ENCODE measurements at places on chromosomes 2 and 18. TPM values are rescaled to one million over a fixed set of nuclear protein-coding genes. Genes with fewer than 3 reads are reported as not detected.

GRCh38 chr2:168090366-168091135 lies 156.8 kb downstream of the STK39 start:
- DNase-seq: no peak

CHRNG gene
- total RNA-seq: not detected

DNA sequence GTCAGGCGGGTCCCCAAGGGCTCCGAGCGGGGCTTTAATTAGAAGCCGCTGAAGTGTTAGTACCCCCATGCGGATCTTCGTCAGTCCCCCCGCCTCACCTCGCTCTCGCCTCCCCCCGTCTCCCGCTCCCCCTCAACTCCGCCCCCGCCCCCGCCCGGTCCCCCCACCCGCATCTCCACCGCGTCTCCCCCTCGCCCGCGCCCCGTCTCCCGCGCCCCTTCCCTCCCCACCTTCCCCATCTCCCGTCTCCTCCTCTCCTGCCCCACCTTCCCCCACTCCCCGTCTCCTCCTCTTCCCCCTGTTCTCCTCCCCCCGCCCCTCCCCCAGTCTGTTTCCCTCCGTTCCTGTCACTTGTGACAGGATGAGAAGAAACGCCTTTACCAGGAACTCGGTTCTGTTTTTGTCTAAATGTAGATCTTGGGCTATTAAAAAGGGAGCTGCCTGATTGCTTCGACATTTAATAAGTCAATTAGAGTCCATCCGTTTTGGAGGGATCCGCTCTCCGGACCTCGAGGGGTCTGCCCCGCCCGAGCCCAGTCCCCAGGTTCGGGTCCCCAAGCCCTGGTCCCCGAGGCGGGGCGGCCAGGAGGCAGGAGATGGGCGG lies 969 bp upstream of the ALKAL2 start:
- DNase-seq: no peak

CNTNAP5 gene
- total RNA-seq: not detected

- DNase-seq: peak; percentile 50
Measured at GRCh38 chr2:121648206-121649148, 785 bp downstream of the CLASP1 start.

- peak; percentile 85 for DNase-seq
Measured at GRCh38 chr18:79378536-79379250, 17.0 kb upstream of the NFATC1 start.

DNA sequence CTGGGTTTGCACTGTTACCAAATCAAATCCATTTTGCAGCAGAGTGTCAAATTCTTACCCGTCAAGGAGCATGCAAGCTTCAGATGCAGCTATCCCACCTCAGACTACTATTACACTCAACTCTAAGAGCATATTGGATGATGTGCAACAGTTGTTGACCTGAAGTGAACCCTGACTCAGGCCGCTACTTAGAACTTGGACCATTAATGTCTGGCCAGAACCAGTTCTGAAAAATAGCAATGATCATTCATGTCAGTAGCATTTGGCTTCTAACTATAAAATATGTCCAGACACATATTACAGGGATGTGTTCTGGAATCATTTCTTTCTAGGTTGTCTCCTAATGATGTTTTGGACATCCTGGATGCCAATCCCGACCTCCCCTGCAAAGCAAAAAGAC lies 135.5 kb upstream of the PKDCC start:
- DNase-seq: no peak

GRCh38 chr2:148903979-148904378 lies 29.0 kb downstream of the KIF5C start:
- no peak for DNase-seq

PJVK gene
- total RNA-seq: 0.20 TPM

DNA sequence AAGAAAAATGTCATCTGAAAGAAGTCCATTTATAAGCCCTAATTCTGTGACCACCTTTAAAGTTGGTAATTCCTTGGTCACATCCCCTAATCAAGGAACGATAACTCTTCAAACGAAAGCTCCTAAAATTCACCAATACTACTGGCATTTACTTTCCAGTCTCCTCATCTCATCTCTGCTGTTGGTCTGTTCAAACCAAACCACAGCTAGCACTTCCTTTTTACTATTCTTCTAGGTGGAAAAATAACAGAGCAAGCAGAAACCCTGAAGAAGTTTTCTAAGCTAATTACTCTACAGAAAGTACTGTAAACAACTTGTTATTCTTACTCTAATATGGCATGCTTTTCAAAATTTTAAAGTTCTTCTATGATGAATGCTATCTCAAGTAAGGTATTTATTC lies 21.6 kb downstream of the TIA1 start:
- DNase-seq: no peak

DNA sequence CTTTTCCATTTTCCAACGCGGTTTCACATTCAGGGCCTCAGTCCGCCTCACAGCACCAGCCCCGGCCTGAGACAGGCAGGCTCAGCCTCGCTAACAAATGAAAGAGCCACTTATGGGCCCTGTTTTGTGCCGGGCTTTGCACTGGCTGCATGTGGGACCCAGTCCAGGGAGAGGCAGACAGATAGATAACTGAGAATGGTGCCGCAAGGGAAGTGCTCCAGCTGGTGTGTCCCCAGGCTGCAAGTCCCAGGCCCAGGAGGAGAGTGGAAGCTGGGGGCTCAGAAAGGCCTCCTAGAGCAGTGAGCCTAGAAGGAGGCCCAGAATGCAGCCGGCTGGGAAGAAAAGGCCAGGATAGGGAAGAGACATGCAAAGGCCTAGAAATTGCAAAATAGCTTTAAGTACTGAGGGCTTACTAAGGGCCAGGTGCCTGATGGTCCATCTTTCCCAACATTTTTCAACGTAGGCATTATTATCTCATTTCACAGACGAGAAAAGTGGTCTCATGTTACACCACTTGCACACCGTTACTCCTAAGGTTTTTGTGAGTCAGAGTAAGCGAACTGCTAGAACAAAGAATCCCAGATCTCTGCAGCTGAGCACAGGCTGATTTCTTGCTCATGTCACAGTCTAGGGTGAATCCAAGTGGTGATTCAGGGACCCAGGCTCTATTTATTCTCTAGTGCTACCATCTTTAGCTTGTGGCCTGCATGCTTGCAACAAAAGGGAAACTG lies 26.0 kb downstream of the ADRA2B start:
- DNase-seq: no peak

LYPD1 gene
- 1.1 TPM for total RNA-seq

DNA sequence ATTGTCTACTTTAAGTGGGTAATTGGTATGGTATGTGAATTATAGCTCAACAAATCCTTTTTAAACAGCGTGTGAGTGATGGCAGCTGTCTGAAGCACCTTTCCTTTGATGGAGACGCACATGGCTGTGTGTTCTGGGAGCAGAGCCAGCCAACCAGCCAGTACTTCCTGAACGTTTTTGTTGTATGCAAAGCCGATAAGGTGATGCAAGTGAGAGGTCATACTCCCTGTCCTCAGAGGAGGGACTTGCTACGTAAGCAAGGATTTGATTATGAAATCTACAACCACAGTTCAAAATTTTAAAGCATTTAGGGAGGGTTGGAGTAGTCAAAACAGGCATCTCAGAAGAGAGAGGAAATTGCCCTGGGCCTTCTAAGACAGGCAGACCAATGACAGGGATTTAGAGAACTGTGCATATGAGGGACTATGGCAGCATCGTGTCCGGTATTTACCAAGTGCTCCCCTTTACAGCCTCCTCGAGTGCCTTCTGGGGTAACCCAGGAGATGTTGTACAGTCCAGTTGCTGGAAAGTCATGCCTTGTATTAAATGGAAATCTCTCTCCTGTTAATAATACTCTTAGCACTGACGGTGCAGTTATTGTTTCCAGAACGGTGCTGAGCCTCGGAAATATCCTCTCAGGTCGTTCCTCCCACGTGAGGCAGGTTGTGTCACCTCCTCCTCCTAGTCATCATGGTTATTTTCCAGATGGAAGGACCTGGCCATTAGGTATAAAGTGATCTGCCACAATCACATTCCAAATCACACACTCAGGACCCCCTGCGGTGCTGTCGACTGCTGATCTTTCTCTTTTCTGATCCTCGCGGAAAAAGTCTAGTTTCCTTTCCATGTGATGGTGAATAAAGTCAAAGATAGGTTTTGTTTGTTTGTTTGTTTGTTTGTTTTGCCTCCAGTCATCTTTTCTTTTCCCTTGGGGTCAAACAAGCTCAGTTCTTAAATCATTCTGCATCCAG lies 28.4 kb downstream of the ARHGEF4 start:
- DNase-seq: peak; percentile 55

REG1A gene
- total RNA-seq: not detected

DNA sequence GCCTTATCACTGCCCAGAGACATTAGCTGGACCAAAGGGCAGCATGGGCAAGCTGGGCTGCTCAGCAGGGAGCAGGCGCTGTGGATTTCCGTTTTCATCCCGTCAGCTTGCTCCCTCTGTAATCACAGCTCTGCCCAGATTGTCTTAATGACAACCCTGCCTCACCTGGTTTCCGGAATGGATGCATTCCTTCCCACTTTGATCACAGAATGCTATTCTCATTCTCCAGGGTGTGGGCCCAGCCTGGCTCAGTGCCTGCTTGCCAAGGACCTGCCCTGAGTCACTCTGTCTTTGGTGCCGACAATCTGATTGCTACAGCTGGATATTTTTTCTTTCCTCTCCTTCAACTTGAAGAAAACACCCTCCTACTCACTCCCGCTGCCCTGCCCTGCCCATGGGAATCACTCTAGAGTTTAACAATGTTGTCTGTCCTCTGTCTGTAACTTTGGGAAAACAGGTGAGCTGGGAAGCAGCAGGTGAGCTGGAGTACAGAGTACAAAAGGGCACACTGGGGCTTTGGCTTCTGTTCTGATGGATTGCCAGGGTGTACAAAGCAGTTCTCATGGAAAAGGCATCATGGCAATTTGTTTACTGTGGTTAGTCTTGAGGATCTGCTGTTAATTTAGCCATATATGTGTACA lies 27.2 kb upstream of the FAM136A start:
- no peak for DNase-seq

- DNase-seq: no peak
Measured at GRCh38 chr2:14552286-14552685, 80.2 kb upstream of the LRATD1 start.

SPATA3 gene
- not detected for total RNA-seq

ALPP gene
- total RNA-seq: not detected

DNA sequence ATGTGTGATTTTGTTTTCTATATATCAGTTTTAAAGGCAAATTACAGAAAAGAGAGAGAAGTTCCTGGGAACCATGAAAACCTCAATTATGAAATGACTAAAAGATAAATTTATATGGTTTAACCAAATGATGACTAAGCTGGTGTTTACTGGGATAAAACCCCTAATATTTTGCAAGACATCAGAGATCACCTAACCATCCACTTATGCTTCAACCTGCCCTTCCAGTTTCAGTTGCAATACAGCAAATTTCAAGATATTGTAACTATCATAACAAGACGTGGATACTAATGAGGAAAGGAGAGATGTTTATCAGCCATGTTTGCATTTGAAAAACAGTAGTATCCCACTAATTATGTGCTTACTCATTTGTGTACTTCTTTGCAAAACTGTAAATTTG lies 108.2 kb downstream of the GAREM1 start:
- no peak for DNase-seq

DNA sequence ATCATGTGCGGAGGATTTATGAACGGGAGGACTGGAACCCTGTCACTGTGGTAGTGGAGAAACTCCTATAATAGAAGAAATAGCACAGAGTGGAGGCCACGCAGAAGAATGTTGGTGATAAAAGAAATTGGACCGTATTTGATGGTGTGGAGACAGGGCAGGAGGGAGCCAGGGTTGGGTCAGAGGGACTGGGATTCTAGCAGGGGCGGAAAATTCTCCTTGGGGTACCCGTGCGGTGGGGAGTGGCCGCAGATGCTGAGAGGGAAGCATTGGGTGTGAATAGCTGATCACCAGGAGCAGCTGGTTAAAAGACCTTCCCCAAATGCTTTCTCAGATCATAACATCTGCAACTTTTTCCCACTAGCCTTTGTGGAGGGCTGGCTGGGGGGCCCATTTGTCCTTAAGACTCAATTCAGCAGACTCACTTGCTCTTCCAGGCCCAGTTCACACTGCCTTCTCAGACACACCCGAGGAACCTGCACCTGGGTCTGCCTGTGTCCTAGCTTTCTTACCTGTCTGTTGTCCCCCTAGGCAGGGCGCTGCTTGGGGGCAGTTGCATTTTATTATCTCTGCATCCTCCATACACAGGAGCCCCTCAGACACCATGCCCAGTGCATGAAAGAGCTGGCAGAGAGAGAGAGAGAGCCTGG lies 7.1 kb downstream of the SH3BP4 start:
- no peak for DNase-seq

DNA sequence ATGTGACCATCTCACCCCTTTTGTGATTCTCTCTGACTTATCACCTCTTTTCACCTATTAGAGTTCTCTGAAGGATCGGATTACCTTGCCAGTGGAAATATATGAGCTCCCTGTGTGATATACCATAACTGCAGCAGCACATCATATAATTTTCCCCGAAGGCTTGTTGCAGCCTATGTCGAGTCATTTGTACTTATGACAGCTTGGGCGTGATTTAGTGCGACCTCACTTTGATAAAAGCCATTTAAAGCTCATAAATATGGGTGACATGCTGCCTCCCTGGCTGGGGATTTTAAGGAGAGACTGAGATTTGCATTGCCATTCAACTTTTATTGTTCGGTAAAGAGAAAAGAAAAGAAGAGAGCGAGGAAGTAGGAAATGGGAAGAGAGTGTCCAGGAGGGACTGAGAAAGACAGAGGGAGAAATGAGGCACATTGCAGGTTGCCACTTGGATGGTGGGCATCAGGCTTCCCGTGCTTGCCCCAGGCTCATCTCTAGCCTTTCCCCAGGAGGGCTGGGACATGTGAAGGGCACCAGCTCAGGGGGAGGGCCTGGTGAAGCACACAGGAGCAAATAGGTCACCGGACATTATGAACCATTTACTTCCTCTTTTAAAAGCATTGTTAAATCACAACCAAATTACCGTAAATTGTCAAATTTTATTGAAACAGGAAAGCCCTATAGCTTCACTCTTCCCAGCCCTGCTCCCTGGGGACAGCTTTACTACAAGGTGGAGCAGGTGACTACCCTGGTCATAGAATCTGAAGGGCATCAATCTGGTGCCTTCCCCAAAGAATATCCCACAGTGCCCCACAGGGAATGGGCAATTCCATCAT lies 161.3 kb downstream of the SETBP1 start:
- DNase-seq: no peak

MC4R gene
- not detected for total RNA-seq

HSPE1 gene
- total RNA-seq: 57.1 TPM

DNA sequence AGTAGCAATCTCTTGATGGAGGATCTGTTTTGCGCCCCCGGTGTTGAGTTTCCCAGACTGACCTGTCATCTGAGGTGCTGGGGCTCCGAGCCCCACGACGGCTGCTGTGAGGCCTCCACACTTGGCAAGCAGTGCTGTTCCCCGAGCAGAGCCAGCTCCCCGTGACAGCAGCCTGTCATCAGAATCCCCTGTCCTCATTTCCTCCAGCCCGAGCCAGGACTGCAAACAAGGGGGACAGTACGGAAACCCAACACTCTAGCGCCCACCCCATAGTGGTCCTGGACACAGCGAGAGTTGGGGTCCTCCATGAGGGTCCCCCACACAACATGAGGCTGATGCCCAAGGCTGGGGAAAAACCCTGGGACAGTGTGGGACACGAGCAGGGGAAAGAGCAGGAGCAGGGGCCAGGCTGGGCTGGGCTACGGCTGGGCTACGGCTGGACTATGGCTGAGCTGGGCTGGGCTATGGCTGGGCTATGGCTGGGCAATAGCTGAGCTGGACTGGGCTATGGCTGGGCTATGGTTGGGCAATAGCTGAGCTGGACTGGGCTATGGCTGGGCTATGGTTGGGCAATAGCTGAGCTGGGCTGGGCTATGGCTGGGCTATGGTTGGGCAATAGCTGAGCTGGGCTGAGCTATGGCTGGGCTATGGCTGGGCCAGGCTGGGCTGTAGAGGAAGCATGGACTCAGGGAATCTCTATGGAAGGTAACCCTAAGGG lies 1.5 kb upstream of the KLHL30 start:
- peak; percentile 78 for DNase-seq

- no peak for DNase-seq
Measured at GRCh38 chr2:232600053-232600773, 33.2 kb upstream of the EFHD1 start.

Data from lung microvascular endothelial cell (primary cell).